Stimulated activated CD4-positive, alpha-beta T cell treated with anti-CD3 and anti-CD28 coated beads, Interleukin-12 subunit alpha, Interleukin-12 subunit beta, amount 100 ng/mL, for 24 hours (primary cell): ENCODE measurements at places on chromosomes 12 and 14.
A peak's percentile ranks its signal among the peaks of the same experiment; 100 is the strongest.

GRCh38 chr12:107616941-107617340 is 68.7 kb upstream of the PWP1 start:
- DNase-seq, result no peak

DNA sequence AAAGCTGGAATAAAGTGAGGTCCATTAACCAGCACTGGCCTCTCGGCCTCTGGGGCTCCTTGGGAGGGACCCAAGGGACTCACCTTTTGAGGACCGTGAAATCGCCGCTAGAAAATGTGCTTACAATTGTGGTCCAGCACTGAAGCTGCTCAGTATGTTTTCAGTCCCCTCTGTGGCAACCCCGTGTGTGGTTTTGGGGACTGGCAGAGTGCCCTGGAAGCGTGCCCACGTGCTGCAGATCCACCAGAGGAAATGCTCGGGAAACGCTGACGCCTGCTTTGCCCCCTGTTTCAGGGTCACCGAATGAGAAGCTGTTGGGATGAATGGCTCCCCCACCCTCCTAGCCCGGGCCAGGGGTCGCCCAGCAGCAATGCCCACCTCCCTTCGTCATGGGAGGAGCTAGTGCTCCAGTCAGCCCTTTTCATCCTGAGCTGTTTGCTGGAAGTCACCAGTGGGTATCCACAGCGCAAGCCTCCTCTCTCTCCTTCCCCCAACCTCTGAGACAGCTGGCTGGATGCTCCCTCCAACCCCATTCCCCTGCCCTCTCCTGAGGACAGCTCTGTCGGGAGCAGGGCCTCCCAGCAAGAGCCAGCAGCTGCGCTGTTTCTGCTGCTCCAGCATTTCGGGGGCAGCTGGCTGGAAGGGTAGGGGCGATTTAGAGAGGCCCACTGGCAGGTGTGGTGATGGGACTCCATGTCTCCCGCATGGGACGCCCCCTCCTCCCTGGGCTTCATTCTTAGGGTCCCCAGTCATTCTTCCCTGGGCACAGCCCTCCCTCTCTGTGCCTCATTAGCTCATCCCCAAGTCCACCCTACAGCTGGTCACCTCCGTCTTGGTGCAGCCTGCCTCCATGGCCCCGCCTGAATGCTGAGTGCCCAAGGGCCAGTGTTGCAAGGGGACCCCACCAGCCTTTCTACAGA is 33.2 kb upstream of the PPP1R13B start:
- no peak for DNase-seq

DNA sequence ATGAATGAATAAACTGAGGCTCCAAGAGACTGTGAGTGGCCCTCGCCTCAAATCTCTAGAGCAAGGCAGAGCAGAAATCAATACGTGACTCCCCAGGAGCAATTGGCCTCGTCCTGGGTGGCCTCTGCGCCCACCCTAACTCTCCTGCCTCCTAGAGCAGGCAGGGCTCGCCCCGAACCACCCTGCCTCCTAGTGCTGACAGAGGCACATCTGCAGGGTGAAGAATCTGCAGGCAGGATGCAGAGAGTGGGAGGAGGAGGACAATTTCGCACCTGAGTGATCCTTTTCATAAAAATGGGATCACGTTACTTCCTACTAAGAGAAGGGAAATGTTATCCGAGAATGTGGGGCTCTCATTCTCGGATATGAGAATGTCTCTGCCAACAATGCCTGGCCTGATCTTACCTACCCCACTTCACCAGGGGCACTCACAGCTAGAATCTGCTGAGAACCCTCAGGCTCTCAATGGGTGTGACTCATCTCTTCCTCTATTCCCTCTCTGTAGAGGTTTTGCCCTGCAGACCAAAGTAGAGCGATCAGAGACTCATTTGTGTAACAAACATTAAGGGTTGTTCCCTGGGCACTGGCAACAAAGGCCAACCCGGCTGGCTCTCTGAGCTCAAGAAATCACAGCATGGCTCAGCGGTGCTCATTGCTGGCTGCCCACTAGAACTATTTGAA is 61.7 kb upstream of the BCL2L14 start:
- DNase-seq, result peak; percentile 32

- no peak for DNase-seq
These were observed 22.6 kb downstream of the TMPO start for GRCh38 chr12:98538031-98538430.

- DNase-seq, result peak; percentile 18
These were observed 24.3 kb upstream of the RCOR1 start for GRCh38 chr14:102568115-102568614.

DNA sequence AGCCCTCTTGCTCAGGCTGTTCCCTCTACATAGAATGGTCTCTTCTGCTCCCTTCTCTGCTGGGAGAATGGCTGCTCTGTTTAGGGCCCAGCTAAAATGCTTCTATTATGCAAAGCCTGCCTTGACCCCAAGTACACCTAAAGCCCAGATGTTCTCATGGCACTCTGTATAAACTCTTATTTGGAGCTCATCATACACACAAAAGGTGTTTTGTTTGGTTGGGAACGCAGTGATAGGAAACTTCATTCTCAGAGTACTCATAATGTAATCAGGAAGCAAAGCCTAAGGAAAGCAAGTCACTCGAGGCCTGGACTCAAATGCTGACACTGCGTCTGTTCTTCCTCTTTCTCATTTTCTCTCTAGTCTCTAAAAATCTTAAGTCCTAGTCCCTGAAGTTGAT is 38.2 kb upstream of the SYCP3 start:
- DNase-seq, result no peak

DNA sequence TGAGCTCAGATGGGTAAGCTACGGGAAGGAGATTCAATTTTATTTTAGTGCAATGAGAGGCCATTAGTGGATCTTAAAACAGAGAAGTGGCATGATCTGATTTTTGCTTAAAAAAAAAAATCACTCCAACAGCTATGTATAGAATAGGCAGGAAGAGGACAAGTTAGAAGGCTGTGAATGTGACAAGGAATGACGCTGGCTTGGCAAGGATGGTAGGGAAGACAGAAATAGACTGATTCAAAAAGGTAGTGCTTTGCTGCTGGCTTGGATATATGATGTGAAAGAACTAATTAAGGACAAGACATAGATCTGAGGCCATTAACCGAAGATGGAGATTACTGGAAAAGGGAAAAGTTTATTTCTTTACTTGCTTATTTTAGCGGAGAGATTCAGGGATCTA is 105.2 kb upstream of the GPHB5 start:
- DNase-seq, result no peak

DNA sequence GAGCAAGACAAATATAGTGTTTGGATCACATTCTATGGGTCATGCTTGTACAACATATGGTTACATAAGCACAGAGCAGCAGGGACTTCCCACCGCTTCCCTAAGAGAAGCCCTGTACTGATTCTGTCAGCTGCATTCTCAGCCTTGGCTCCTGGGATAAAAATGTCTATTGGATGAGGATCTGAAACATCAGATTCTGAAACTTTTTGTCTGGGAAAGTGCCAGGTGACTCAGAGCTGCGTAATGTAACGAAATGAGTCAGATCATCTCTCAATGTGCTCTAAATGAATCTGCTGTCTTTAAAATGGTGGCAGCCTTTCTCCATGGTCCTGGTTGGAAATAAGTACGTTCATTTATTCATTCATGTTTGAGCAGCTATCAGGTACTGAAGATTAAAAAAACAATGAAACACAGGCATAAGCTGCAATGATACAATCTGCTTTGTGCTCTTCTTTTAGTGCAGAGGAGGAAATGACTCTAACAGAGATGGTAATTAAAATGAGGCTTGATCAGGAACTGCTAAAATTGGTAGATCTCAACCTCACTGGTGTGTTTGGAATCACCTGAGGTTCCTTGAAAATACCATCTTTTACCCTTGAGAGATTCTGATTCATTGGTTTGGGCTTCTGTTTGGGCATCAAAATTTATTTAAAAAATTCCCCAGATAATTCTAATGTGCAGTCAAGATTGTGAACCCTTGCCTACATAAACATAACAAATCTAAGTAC is 99.1 kb upstream of the NAP1L1 start:
- DNase-seq, result peak; percentile 61

DNA sequence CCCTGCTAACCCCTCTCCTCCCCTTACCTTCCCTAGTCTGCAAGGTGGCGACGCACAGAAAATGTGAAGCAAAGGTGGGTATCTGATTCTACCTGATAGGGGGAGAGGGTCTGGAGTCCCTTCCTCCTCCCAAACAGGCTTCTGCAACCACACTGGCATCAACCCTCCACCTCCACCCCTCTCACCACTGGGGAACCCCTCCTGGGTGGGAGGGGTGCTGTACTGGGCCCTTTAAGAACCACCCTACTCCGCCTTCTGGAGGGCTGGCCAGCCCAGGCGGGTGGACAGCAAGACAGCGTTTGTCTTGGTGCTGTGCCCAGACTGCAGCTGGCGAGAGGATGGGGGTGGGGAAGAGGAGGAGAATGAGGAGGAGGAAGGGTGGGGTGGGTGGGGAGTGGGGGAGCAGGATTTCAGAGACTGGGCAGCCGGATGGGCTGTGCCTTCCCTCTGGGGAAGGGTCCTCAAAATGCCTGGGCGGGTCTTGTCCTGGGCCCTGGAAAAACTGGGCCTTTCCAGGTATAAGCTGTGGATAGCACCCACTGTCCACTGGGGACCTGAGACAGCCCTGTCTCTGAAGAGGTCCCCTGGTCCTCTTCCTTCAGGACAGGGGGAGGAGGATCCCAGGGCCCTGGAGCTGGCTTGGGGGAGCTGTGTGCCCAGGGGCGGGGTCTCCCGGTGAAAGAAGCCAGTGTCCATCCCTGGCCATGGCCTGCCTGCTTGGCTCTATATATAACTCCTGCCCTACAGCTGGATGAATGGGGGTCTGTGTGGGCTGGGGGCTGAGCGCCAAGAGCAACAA is 2.8 kb downstream of the TNS2 start:
- DNase-seq, result no peak
